KG1 (cell line): ENCODE measurements at places on chromosomes 11 and 22.

DNA sequence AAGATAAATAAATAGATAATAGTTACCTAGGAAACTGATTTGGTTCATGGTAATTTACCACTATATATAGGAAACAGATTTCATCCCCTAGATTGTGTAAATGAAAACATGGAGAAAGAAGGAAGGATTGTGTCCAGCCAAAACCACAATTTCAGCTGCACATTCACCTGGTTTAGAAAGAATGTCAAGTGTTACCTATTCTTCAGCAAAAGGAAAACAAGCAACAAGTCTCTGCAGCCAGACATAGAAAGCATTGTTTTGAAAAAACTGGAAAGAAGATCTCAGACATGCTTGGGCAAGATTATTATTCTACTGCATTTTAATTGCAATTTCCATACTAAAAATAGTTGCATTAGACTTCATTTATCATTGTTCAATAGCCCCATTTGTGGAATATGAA lies 8.8 kb upstream of the BMAL1 start:
- DNase-seq = no peak

DNA sequence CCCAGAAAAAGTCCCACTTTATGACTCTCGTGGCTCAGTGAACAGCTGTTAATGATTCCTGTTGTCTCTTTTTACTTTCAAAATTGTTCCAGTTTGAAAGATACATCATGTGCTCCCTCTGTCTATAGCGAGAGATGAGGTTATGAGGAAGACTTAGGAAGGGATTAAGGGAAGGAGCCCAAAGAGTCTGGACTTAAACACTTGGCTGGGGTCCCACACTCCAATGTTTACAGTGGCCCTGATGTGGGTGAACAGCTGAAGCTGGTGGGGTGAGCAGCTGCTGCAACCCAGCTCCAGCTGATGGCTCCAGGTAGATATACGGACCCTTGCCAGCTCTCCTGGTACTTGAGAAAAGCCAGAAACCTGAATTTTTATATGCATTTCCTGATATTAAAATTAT lies 84.5 kb upstream of the PLET1 start:
- DNase-seq = no peak

GRCh38 chr11:6572215-6572614 lies 31.2 kb downstream of the RRP8 start:
- no peak for DNase-seq

GRCh38 chr22:36986242-36986821 lies 32.9 kb downstream of the TST start:
- peak; percentile 23 for DNase-seq

GRCh38 chr11:46247659-46248058 lies 29.8 kb upstream of the CREB3L1 start:
- no peak for DNase-seq

DNA sequence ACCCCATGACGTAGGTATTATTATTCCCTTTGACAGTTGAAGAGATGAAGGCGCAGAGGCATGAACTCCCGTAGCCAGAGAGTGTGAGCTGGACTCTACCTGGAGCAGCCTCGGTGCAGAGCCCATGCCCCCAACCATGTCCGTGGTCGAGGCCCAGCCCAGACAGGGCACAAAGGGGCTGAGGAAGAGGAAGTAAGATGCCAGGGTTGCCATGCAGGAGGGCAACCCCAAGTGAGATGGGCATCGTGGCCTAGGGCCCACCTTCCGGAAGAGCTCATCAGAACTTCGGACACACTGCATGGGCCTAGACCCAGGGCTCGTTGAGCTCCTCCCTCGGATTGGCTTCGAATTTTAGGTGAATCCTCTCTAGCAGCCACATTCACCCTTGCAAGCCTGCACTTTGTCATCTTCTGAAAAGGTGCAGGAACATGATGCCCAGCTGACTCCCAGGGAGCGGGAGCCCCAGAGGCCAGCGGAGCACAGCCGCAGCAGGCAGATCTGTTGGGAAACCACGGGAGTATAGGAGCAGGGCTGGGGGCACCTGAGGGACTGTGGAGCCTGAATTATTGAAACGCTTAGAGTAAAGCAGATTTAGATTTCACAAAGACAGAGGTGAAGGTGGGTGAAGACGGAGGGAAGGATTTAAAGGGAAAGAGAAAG lies 29.0 kb upstream of the JAM3 start:
- no peak for DNase-seq

DNA sequence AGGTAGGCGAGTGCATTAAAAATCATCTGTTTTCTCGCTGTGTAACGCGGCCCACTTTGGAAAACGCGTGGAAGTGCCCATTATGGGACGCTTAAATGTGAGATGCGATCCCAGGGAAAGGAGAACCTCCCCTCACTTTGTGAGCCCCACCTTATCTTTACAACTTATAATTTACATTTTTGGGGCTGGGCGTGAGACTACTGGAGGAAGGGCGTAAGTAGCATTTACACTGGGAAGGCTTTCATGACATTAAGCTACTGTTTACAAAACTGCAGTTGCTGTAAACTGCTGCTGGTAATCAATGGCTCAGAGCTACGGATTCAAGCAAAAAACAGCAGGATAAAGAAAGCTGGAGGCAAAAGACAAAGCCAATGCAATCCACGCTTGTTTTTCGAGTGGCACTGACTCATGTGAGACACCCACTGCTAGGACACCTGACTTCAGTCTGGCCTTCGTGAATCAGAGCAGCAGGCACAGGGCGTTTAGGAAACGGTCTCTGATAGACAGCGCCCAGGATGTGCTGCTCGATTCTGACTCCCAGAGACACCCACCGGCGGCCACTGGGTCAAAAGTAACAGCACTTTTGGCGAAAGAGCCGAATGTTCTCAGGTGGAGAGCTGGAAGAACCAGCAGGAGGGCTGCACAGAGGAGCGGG lies 78.3 kb downstream of the TRMU start:
- DNase-seq = no peak

GRCh38 chr11:72352859-72353551 lies 81.3 kb downstream of the CLPB start:
- DNase-seq = no peak

DNA sequence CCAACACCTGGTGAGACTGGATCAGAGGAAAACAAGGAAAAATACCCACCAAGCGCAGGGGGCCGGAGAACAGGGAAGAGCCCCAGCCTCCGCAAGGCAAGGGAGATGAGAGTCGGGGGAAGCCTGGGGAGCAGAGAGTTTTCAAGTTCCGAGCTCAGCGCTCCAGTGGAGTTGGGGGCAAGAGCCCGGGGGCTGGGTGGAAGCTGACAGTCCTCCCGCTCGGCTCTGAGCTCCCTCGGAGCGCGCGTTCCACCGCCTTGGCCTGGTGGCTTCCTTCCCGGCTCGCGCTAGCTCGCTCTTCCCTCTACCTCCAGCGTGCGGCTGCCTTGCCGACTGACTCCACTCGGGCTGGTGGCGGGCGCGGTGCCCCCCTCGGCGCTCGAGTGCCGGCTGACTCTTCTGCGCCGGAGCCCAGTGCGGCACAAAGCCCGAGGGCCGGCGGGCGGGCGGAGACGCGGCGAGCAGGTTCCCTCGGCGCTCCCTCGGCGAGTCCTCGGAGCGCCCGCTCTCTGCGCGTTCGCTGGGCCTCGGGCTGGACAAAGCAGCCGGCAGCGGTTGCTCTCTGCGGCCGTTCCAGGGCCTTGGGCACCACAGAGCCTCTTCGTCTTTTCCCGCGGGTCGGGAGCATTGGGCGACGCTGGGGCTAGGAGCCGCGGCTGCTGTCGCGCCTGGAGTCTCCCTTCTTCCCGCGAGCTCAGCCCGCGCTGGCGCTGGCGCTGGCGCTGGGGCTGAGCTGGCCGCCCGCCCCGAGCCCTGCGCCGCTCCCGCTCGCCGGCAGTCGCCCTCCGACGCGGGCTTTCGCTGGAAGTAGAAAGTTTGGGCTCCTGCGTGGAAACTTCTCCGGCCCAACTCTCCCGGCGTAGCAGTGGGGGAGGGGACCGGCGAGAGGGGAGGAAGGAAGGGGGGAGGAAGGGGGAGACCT lies 1.0 kb downstream of the PAX6 start:
- no peak for DNase-seq

DNA sequence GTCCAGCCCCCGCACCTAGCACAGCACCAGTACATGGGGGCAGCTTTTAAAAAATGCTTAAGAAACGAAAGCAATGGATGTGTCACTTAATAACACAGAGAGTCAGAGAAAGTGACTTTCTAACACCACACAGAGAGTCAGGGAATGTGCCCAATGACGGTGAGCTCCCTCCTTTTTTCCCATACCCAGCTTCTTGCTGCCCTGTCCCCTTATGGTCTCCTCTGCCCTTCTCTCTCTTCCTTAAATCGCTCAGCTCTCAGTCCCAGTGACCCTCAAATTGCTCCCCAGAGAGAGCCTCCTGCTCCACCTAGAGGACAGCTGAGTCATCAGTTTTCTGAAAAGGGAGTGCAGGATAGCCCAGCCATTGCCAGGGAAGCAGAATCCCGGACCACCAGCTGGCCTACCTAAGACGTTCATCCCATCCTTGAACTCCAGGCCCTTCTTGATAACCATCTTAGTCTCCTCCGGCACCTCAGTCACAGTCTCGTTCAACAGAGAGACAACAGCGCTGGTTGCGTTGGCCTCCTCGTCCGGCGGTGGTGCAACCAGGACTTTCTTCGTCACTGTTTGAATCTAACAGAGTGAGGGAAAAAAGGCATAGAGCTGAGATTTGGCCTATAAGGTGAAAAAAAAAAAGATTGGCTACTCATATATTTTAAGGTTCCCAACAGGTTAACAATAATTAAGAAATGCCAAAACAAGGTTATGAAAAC lies 113.5 kb downstream of the SLC1A2 start:
- DNase-seq = no peak

GRCh38 chr11:26109658-26110368 lies 222.1 kb upstream of the ANO3 start:
- no peak for DNase-seq

GRCh38 chr22:45930324-45930723 lies 46.6 kb downstream of the WNT7B start:
- DNase-seq = no peak

- DNase-seq = no peak
Observed at GRCh38 chr11:32307471-32307870, 127.9 kb downstream of the WT1 start.

GRCh38 chr11:125281831-125282595 lies 117.5 kb downstream of the PKNOX2 start:
- no peak for DNase-seq

GRCh38 chr11:42179216-42179615 lies 719.8 kb upstream of the LRRC4C start:
- DNase-seq = no peak

DNA sequence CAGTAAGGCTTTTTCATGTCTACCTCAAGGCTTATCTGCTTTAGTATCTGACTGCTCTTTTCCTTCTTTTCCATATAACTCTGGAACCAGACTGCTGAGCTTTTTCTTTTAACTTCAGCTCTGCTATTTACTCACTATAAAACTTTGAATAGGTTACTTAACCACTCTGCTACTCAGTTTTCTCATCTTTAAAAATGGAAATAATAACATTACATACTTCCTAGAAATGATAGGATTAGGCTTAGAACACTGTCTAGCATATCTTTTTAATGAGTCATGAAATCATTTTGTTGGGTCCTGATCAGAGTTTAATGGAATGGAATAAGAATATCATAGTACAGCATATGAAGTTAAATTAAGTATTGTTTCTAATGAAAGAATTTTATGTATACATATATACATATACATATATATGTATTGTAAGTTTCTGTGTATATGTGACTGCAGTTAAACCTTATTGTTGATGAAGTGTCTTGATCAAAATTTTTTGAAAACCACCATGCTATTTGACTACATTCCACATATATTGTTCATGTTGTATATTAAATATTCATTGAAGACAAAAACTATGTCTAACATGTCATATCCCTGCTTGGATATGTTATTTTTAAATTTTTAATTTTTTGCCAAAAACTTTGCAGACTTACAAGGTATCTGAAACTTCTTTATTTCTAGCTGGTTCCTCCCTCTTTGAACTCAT lies 120.2 kb downstream of the METTL15 start:
- no peak for DNase-seq

- no peak for DNase-seq
Observed at GRCh38 chr22:20436768-20437612, 635 bp downstream of the SCARF2 start.

DNA sequence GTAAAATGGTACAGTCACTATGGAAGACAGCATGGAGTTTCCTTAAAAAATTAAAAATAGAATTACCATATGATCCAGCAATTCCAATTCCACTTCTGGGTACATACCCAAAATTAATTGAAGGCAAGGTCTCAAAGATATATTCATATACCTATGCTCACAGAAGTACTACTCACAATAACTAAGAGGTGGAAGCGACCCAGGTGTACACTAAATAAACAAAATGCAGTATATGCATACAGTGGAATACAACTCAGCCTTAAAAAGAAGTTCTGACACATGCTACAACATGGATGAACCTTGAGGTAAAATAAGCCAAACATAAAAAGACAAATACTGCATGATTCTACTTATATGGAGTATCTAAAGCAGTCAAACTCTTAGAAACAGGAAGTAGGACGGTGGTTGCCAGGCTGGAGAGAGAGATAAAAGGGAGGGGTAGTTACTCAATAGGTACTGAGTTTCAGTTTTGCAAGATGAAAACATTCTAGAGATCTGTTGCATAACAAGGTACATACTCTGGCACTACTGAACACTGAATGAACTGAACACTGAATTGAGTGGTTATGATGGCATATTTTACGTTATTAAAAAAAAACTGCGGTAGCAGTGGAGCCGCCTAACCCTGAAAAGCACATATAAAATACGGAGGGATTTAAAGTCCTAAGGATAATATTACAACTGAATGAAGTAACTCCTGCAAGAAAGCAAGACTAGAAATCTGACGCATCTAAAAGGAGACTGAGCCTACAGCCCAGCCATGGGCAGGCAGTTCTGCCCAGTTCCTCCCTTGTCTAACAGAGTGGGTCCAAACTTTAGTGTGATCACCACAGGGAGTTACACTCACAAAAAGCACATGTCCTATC lies 12.8 kb downstream of the DGCR2 start:
- DNase-seq = peak; percentile 47

DNA sequence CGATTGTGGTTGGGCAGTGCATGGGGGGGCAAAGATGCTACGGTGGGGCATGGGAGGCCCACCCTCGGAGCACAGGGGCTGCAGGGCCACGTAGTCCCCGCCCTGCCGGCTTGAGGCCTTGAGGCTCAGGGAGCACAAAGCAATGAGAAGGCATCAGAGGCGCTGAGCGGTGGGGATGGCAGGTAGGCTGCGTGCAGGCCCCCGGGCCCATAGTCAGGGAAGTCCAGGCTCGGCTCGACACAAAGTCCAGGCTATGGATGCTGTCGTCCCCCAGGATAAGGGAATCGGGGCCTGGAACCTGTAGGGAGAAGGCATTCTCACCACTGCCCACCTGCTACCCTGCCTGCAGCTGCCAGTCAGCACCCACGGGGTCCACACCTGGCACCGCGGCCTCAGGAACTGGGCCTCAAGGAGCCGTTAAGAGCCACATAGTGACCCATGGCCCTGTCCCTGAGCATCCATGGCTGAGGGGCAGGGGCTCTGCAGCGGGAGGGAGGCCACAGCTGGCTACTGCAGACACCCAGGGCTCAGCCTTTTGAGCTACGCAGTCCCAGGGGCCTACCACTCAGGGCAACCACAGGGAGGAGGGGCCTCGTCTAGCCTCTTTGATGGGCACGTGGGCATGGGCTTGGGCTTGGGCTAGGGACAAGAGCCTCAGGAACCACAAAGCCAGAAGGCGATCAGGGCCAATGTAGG lies 179.7 kb downstream of the IGLL1 start:
- DNase-seq = no peak

- no peak for DNase-seq
Observed at GRCh38 chr11:342328-342727, 21.7 kb upstream of the IFITM3 start.

GRCh38 chr11:75525433-75526191 lies at the start of gene GDPD5:
TSS of gene GDPD5 (minus strand) at chr11:75525941. CDS start at chr11:75477735, 48,206 bp downstream.
- peak; percentile 83 for DNase-seq
